ENCODE measurements at places on chromosomes 5 and 9.

- no peak for DNase-seq
These were observed 305.8 kb upstream of the SMARCA2 start for GRCh38 chr9:1709347-1709746.

- no peak for DNase-seq
These were observed 54.4 kb upstream of the SH3PXD2B start for GRCh38 chr5:172508471-172509404.

GRCh38 chr9:70427161-70427945, 12.9 kb upstream of the KLF9 start:
- DNase-seq: no peak

- no peak for DNase-seq
These were observed 114.5 kb downstream of the TSSK1B start for GRCh38 chr5:113320273-113320780.

DNA sequence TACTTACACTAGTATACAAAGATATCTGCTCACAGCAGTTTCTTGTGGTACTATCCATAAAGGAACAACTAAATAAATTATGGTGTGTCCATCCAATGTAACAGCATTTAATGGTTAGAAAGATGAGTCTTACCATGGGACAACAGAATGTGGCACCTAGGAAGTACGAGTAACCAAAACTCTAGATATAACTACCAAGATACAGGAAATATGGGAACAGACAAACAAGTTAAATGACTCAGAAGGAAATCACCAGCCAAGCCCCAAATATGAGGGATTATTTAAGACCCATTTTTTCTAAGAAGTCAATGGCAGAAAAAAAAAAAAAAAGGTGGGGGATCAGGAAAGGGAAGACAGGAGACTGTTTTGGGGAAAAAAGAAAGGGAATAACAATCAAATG, 294.8 kb downstream of the PRELID2 start:
- no peak for DNase-seq

GRCh38 chr5:104347119-104347708, 784.6 kb upstream of the NUDT12 start:
- DNase-seq: no peak

GRCh38 chr5:88939300-88939699, 56.3 kb upstream of the MEF2C start:
- DNase-seq: no peak

DNA sequence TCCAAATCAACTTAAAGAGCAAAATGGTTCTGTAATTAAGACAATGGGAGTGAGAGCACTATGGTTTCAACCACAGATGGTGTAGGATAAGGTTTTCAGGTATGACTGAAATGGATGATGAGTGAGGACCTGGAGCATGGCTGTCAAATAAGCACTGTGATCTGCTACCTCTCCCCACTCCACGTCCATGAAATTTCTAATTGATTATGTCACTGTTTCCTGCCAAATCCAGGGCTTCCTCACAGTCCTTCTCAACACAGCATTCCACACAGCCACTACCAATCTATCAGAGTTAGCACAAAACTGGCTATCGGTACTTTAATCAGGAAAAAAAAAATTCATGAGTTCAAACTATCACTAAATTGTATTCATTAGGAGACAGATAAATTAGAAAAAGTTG, 420.4 kb upstream of the WWC1 start:
- DNase-seq: no peak

DNA sequence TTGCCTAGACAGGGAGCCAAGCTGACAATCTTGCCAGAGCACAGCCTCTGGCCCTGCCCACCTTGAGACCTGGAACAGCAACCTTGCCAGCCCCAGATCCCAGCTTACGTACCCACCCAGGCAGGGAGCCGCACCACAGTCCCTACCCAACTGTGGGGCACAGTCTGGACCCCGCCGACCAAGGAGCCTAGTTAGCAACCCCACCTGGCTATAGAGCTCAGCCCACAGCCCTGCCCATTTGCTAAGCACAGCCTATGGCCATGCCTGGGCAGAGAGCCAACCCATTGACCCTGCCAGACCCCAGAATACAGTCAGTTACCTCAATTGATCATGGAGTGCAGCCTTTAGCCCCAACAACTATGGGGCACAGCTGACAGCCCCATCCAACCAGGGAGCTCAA, 97.9 kb upstream of the SH3GL2 start:
- no peak for DNase-seq

DNA sequence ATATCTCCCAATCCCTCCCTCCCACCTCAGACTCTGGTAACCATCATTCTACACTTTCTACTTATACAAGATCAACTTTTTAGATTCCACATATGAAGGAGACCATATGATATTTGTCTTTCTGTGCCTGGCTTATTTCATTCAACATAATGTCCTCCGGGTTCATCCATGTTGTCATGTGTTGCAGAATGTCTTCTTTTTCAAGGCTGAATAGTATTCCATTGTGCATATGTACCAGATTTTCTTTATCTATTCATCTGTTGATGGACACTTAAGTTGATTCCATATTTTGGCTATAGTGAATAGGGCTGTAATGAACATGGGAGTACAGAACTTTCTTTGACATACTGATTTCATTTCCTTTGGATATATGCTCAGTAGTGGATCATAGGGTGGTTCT, 78.9 kb upstream of the MAP1B start:
- DNase-seq: no peak

- no peak for DNase-seq
These were observed 72.5 kb downstream of the EPB41L4A start for GRCh38 chr5:112346411-112347044.

- no peak for DNase-seq
These were observed 63.2 kb downstream of the MED27 start for GRCh38 chr9:132016456-132016855.

DNA sequence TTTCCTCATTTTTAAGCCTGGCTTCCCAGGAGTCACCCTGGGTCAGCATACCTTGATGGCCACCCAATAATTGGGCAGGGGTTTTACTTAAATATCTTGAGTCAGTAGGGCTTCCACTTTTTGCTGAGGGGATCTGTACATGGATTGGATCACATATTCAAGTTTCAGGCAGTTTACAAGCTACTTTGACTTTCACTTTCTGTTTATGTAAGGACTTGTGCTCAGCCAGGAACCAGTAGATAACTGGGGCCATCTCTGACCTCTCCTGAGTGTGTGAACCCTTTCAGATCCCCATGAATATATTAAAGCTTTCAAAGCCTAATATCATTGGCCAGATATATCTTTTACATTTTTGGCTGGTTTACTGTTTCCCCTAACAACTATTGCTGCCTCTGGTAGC, 45.1 kb downstream of the SLCO6A1 start:
- DNase-seq: no peak

- no peak for DNase-seq
These were observed 132.8 kb upstream of the TAF11L2 start for GRCh38 chr5:17364987-17365810.

- no peak for DNase-seq
These were observed 416.5 kb upstream of the TLE4 start for GRCh38 chr9:79155308-79155707.

GRCh38 chr5:138339464-138339863, 1.4 kb downstream of the FAM53C start:
- DNase-seq: no peak

GRCh38 chr5:148412124-148412523, 28.4 kb downstream of the FBXO38 start:
- DNase-seq: no peak

DNA sequence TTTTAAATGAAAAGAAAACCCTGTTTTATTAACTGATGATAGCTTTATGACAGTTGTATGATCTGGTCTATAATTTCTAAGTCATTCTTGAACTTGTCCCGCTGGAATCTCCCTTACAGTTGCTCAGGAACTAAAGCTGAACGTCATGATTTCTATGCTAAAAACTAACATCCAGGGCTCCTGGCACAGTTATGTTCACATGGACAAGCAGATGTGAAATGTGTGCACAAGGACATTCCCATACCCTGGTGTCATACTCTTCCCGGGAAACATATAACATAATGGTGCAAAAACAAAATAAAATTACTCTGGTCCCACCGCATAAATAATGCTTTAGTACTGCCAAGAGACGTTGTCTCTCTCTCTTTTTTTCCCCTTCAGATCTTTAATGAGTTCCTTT, 134.9 kb downstream of the PRDM6 start:
- DNase-seq: no peak

DNA sequence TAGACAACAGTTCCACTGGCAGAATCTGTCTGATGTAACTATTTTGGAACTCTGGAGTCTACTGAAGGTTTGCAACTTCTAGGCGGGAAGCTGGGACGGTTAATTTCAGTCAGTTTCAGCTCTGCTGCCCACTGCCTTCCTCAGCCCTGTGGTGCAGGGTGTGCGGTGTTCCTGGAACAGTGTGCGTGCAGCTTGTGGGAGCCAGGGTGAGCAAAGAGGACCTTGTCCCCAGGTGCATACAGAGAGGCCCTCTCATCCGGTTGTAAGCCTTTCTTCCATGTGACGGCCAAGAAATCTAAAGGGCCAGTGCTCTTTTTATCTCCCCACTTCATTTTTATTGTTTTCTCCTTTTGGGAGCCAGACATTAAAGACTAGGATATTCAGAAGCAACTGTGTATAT, 114.6 kb downstream of the EHMT1 start:
- DNase-seq: no peak

DNA sequence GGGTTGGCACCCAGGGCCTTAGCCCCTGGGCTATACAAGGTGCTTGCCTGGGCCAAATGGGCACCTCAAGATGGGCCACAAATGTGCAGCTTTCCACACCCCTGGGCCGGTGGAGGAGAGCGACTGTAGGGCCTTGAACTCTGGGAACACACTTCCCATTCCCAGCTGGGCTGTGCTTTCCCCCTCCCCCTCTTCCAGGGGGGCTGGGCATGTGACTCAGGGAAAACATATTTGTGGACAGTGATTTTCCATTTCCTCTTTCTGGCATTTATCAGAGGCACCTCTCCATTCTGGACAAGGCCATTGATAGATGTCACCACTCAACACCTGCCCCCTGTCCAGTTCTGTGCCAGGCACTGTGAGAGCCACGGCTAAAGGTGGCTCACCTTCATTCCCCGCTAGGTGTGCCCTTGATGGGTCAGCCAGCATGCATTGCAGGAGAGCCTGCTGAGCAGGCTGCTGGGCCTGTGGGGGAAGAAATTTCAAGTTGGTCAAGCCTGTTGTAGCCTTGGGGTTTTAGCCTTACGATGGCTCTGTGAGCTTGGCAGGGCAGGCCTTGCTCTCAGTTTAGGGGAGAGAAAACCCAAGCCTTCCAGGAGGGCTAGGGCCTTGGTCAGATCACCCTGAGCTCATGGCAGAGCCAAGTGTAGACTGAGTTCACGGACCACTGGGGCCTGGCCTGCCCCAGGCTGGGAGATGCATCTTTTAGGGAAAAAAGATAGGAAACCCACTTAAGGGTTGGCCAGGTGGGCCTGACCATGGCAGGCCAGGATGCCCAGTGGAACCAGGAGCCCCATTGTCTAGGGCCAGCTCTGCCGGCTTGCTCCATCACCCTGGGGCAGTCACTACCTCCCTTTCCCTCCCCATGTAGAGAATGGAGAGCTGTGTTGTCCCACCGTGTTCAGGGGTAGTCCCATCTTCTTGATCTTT, 113.9 kb downstream of the DAB2IP start:
- no peak for DNase-seq

DNA sequence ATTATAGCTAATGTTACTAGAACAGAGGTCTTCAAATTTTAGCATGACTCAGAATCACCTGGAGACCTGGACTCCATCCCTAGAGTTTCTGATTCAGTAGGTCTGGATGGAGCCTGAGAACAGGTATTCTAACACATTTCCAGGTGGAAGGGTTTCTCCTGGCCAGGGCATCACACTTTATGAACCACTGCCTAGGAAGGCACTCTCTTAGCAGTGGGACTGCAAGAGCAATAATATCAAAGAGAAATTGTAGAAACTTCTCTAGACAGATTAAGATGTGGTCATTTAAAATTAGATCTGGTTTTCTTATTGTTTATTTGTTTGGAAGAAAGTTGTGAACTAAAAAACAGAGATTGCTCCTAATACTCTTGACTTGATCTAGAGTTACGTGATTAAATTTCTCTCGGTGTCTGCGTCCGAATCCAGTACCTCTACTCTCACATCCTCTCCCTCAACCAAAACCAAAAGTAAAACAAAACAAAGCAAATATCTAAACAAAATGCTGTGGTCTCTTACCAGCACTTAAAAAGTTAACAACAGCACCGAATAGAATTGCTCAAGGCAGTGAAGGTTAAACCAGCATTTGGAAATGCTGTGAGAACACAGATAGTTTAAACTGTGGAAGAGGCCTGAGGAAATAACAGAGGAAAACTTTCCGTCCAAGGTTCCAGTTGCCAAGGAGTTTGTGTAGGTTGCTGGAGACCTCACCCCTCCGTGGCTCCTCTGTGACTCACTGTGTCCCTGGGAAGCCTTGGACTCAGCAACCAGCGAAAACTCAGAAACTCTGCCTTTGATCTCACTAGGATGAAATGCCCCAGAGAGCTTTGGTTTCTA, 193.4 kb downstream of the ARRDC3 start:
- no peak for DNase-seq

- DNase-seq: no peak
These were observed 270.8 kb upstream of the ACTBL2 start for GRCh38 chr5:57753446-57753845.

- no peak for DNase-seq
These were observed 141.4 kb upstream of the NMUR2 start for GRCh38 chr5:152546493-152546892.

GRCh38 chr9:137703842-137704508, 85.2 kb downstream of the EHMT1 start:
- DNase-seq: no peak

DNA sequence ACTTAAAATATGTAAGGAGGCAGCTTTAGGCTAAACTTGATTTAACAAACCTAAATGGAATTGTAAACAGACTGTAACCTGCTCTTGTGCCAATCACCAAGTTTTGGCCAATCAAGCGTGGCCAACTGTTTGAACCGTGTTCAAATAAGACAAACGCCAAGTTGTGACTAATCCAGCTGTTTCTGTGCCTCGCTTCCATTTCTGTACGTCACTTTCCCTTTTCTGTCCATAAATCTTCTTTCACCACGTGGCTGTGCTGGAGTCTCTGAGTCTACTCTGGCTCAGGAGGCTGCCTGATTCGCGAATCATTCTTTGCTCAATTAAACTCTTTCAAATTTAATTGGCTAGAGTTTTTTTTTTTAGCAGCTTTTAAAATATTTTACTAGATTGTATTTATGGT, 71.3 kb downstream of the LIX1 start:
- DNase-seq: no peak

Measured in hematopoietic multipotent progenitor cell treated with erythropoietin and hydrocortisone succinate and interleukin-3 and kit ligand, for 15 days (in vitro differentiated cells).